ENCODE measurements at places on chromosomes 3 and 15.

- no peak for DNase-seq
These were observed 74.1 kb upstream of the PRR23C start for GRCh38 chr3:139118835-139119234.

DNA sequence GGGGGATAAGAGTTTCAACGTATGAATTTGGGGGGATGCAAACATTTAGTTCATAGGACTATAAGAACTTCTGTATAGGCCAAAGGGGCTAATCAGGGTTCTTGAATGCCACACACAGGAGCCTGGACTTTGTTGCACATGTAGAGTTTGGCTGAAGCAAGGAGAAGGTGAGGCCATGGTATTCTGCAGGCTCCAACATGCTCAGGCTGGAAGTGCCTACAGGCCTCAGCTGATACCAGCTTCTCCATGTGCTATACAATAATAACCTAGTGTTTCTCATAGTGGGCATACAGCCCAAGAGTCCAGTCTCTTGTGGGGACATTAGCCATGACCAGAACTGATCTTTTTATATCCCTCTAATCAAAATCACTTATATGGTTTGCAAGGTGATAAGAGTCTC lies 399.7 kb upstream of the MCTP2 start:
- DNase-seq = no peak

GRCh38 chr15:64288577-64288976 lies 67.4 kb downstream of the CSNK1G1 start:
- DNase-seq = no peak

DNA sequence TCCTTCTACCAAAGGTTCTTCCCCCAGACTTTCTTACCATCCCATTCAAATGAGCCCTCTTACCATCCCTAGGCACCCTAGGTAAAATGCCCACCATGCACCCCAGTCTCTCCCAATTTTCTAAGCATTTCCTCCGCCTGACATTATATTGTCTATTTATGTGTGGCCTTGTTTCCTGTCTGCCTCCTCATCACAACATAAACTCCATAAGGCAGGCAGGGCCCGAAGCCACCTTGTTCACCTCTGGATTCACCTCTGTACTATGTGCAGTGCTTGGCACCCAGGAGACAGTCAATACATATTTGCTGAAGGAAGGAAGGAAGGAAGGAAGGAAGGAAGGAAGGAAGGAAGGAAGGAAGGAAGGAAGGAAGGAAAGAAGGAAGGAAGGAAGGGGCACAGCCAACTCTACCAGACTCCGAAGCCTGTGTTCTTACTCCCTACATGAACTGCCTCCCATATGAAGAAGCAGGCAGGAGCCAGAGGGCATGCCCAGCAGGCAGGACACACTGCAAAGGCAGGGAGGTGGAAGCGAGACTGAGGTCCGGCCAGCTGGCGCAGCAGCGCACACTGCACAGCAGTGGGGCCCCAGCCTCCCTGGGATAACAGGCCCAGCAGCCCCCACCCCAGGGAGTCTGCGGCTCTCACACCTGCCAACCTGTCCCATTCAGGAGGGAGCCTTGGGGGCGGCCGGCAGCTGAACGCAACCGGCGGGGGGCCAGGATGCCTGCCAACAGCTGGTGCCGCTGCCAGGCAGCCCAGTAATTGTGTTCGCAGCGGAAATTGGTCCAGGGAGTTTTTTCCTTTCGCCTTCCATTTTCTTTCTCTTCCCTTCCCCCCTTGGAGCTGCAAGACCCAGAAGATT lies 106.0 kb upstream of the LINGO1 start:
- DNase-seq = no peak
